ENCODE measurements at places on chromosomes 4 and X.
A peak's percentile ranks its signal among the peaks of the same experiment; 100 is the strongest.

GRCh38 chrX:37357436-37357835, 8.3 kb downstream of the PRRG1 start:
- DNase-seq = no peak

GRCh38 chr4:11881947-11882346, 453.3 kb upstream of the HS3ST1 start:
- no peak for DNase-seq

DNA sequence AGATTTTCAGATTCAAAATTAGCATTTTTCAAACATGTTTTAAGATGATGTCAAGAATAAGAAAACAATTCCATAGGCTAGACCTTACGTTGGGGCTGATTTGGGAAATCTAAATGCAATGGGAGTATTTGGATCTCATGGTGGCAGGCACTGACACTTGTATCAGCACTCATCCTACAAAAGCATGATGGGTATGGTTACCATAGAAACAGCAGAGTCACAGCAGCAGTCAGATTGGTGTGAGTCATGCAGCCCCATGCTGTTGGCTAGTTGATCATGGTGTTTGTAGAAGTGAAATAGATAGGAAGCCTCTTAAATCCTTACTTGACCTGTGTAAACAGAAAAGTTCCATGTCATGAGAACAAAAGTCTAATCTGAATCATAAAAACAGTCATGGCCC, 1637.3 kb upstream of the PABPC4L start:
- DNase-seq = peak; percentile 52

DNA sequence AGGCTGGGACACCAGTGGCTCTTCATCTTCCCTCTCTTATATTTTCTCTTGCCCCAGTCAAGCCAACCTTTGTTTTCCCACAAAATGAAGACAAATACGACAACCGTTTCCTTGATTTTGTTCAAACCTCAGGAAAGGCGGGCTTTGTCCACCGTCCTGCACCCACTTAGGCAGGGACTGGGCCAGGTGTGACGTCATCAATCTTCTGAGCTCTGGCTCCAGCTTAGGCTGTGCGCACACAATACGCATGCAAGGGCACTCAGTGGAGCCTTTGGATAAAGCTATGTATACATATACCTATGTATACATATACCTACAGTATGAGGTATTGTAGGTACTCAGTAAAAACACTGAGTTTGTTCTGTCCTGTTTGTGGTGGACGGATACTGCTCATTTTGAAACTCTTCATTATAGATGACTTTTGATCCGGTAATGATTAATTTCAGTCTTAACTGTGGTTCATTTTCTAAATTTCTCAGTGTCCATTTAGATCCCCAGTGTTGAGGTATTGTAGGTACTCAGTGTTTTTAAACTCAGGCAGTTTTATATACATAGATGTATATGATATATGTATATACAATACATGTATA, 194.9 kb downstream of the MGST2 start:
- no peak for DNase-seq

- no peak for DNase-seq
Measured at GRCh38 chr4:186025408-186025690, 43.6 kb upstream of the TLR3 start.

DNA sequence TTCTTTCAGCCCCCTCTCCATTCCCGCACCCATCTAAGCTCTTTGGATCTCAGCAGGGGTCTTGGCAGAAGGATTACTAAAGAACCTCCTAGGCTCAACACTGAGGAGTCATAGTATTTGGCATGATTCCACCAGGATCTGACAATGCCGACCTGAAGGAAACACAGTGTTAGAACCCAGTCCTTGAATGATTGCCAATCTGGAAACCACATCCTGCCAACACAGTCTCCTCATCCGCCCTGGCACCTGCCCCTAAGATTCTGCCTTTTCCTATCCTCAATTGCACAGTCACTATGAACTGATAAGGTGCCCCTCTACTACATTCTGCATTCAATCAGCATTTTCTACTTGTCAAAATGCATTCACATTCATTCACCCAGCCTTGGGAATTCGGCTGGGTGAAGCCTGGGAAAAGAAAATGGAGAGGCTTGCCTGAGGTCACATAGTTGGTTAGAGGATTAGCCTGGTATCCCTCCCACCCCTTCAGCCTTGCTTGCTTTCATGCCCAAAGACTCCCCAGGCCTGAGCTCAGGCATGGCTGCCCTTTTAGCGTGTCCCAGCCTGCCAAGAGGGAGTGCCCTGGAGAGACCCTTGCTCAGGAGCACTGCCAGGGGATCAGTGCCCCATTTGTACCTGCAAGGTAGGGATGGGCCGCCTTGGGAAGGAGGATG, 2.2 kb upstream of the CLDN2 start:
- peak; percentile 91 for DNase-seq

DNA sequence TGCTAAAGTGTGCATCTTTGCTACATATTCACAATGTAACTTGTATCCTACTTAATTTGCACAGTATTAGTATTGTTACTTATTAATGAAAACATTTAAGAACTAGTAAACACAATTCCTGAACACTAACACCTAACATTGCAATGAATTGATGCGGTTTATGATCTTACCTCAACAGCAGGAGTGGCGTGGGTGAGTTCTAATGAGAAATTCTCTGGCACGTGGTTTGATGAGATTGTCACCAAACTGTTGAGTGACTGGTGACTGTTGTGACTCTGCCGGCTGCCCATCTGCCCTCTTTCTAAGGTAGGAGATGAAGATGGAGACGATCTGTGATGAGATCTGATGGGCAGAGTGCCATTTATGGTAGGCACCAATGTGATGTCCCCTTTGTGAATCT, 2.9 kb downstream of the PCDH18 start:
- no peak for DNase-seq

GRCh38 chr4:150664935-150665334, 83.0 kb downstream of the MAB21L2 start:
- DNase-seq = no peak

DNA sequence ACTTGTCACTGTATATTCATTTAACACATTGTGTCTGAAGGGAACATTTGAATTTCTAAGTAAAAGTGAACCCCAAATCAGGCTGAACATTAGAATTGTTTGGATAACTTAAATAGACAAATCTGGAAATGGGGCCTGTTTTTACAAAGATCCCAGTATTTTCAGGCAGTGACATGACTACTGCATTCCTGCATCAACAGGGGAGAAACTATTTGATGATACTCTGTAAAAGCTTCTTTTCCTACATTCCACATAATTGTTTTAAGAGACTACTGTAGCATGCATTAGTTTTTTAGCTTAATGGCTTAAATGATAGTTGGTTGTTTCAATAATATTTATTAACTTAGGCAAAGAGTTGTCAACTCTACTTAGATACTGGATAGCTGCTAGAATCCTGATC, 127.0 kb downstream of the PDS5A start:
- no peak for DNase-seq

DNA sequence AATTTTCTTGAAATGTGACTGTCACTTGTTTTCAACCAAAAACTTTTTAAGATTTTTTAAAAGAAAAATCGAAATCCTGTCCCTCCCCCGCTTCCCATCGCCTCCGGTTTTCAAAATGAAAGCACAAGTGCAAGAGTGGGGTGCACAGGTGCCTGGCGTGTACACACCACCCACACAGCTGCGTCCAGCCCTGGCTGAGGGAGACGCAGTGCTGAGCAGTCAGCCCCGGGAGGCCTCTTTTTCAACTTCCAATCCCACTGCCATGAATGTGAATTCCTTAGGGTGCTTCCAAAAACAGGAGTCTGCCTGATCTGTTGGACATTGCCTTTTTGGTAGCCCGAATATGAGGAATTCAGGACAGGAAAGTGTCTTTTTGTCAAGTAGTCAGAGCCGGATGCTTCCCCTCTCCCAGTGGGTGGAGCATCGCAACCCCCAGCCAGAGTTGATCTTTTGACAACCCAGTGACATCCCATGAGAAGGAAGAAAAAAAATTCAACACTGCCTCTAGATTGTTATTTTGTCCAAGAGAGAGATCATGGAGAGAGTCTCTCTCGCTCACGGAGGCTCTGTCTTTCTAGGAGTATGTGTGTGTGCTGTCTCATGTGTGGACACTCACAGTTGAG, 8.9 kb downstream of the PRRG3 start:
- no peak for DNase-seq

GRCh38 chr4:179398414-179398813, 1956.2 kb upstream of the AGA start:
- DNase-seq = no peak

DNA sequence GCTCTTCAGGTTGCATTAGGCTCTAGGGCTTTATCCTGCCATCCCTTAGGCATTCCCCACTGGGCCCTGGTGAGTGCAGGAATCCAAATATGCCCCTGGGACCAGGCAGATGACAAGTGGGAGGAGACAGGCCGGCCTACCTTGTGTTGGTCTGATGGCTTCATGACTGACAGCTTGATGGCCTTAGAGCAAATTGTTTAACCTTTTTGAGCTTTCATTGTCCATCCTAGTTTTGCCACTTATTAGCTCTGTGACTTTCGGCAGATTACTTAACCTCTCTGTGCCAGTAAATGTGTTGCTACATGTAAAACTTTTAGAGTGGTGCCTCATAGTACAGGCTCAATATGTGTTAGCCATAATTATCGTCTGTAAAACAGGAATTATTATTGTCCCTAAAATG, 4.4 kb downstream of the KIT start:
- no peak for DNase-seq

- DNase-seq = no peak
Measured at GRCh38 chr4:37995299-37995821, 35.2 kb downstream of the PTTG2 start.

GRCh38 chr4:146975036-146975435, 29.4 kb upstream of the TTC29 start:
- no peak for DNase-seq

DNA sequence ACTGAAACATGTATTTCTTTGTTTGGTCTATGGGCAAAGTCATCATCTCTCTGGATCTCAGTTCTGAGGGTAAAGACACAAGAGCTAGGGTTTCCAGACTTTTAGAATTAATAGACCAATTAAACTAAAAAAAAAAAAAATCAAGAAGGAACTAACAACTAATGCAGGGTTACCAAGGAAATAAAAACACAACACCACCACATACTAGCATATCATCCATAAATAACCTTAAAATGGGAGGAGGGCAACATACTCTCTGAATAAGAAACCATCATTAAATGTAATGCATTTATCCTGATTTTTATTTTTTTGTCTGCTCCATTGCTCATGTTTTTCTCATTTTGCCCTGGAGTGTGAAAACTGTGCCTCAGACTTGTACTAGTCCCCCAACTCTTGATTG, 33.5 kb upstream of the KLF3 start:
- DNase-seq = no peak

- no peak for DNase-seq
Measured at GRCh38 chr4:185396724-185397385, at the start of gene ANKRD37. TSS of gene ANKRD37 (plus strand) at chr4:185396841. CDS start at chr4:185396924, 83 bp downstream.

DNA sequence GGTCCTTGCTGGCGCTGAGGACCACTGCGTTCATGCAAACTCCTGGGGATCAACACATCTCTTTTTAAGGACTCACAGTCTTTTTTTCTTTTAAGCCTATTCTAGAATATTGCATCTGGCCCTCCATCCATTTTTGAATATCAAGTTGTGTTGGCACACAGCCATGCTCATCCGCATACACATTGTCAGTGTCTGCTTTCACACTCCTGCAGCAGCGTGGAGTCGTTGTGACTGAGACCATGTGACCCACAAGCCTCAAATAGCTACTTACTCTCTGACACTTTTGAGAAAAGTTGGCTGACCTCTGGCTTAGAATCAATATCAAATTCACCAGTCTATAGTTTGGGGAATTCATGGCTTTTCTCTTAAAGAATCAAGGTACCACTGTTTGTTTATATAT, 191.8 kb upstream of the S100G start:
- DNase-seq = no peak
